ENCODE measurements at places on chromosomes 7 and 10.
A peak's percentile ranks its signal among the peaks of the same experiment; 100 is the strongest.

DNA sequence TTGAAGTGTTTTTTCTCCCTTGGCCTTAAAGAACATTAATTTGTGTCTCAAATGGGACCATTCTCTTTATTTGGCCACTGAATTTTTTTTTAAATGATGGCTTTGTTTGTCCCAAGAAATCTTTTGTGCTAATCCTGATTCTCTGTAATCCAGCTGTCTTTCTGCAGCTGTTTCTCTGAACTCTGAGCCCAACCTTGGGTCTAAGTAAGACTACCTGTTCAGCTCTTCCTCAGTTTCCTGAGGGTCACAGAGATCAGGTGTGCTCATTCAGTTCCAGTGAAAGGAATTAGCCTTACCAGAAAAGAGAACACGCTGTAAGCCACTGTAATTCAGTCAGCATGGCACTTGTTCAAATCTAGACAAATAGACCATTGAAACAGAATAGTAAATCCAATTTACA lies 94.2 kb downstream of the ANKIB1 start:
- no peak for DNase-seq

- DNase-seq, result peak; percentile 94
Observed at GRCh38 chr7:111012799-111013675, 77.9 kb upstream of the LRRN3 start.

- no peak for DNase-seq
Observed at GRCh38 chr7:6647541-6647940, 10.4 kb downstream of the ZNF316 start.

- no peak for DNase-seq
Observed at GRCh38 chr7:128530855-128531104, 54.2 kb downstream of the METTL2B start.

DNA sequence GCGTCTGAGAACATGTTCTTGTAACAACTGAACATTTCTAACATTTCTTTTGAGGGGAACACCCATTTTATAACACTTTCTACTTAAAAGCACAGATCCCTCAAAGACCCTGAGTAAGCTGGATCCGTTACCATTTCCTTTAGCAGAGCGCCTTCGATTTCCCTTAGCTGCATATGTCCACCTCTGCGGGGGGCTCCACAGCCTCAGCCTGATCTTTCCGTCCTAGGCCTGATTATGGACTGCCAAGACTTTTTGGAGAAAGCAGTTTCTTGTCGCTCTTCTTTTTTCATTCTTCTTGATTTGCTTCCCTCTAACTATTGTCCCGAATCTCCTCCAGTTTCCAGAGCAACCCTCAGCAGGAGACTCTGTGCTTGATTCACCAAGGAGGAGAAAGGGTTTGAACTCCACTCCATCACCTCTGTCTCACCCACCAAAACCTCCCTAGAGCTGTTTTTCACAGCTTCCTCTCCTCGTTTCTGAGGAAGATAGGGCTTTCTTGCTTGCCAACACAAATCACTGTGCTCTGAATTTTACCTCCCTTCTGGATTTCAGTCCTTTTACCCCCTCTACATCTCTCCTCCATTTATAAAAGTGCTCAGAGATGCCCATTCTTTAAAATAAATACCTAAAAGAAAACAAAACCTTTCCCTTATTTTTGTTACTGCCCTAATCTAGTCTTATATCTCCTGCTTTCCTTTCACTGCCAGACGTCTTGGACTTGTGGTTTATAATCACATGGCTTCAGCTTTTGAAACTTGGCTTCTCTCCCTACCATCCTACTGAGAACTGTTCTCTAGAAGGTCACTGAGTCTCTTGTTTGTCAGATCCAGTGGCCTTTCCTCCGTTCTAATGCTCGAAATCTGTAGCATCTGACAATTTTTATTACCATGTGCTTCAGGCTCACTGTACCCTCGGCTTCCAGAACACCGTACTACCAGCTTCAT lies 30.5 kb upstream of the ZRANB1 start:
- no peak for DNase-seq

- no peak for DNase-seq
Observed at GRCh38 chr7:156386097-156386496, 254.5 kb upstream of the RNF32 start.

- DNase-seq, result no peak
Observed at GRCh38 chr7:15546272-15546792, 15.5 kb downstream of the AGMO start.

DNA sequence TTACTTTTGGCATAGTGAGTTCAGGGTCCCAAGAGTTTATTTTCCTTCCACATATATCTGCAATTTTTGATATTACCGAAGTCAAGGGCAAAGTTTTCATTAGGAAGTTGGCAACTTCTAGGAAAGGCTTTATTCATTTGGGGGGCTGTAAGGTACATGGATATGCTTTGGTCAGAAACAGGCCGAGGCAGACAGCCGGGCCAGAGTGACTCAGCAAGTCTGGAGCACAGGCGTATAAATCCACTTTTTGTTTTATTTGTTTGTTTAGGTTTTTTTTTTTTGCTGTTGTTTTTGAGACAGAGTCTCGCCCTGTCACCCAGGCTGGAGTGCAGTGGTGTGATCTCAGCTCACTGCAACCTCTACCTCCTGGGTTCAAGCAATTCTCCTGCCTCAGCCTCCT lies 3.7 kb downstream of the ZNF680 start:
- no peak for DNase-seq

DNA sequence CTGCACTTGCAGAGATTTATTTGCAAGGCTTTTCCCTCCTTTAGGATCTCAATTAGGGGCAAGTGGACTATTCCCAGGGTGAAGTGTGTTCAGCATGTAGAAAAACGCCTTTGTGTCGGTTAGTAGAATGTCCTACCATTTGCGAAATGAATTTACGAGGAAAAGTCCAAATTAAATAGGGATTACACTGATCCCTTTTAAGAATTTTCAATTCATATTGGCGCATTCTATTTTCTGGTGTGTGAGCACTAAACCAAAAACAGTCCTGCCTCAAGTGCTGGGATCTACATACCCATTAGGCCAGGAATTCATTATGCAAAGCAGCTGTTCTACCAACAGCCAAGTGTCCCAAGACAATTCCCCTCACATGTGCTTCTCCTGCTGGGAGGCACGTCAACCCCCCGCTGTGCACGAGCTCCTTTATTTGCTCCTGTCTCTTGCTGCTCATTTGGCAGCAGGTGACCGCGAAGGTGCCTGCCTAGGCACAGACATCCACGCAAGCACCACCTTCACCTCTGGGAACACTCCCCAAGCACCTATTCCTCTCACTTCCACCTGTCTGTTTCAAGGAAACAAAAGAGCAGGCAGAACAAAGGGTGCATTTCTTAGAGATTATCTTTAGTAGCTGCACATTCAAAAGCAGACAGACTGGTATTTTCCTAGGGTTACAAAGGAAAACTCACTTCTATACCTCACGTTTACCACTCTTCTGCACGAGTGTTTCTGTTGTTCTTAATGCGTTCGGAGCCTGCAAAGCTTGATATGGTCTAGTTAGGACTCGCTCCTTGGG lies 134.6 kb upstream of the FGFR2 start:
- no peak for DNase-seq

DNA sequence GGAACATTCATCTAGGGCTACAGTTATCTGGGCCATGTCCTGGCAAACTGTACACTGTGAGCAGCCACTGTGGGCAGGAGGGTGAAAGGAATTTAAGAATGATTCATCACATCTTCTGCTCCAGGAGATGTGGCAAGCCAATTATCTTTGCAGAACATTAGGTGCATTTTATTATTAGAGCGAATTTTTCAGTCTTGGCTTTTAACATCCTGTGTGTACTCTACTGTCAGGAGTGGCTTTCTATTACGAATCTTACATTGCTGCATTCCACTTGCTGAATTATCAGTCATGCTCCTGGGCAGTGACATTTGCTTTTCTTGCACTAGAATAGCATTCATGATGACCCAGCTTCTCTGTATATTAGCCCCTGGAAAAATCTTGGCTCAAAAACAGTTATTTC lies 109.2 kb upstream of the TARP start:
- DNase-seq, result no peak

DNA sequence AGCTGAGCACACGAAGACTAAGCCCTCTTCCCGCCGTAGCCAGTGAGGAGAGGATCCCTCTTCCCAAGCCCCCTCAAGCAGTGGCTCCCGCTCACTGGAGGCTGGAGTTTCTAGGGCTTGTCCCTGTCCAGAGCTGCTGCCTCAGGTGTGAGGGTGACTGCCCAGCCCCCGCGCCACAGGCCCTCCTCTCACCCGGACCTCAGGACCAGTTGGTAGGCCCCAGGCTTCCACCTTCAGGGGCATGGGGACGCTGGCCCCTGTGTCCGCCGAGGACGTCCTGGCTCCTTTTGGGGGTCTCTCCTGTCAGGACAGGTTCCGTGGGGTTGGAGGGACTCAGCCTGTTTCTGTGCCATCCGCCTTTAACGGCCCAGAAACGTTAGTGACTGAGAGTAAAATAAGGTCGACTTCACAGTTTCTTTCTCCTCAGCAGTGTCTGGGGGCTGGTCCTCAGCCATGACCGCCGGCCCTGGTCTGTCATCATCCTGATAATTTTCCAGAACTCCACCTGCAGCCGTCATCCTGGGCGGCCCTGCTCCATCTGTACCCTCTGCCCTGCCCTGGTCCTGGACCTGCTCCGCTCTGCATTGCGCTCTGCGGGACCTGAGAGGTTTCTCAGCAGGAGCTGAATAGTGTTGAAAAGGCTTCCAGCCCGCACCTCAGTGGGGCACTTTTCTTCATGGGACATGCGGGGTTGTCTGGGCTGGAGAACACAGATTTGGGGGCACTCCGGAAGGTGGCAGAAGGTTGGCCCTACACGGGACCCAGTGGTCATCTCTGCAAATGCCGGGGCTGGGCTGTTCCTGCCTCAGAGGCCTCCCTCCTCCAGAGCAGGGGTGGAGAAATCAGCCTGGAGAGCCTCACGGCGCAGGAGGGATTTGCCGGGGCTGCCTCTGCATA lies 36.0 kb upstream of the FAM20C start:
- DNase-seq, result no peak

GRCh38 chr7:155941688-155942087 lies 129.4 kb upstream of the SHH start:
- DNase-seq, result no peak

GRCh38 chr10:75280236-75280635 lies 44.5 kb upstream of the COMTD1 start:
- DNase-seq, result no peak

DNA sequence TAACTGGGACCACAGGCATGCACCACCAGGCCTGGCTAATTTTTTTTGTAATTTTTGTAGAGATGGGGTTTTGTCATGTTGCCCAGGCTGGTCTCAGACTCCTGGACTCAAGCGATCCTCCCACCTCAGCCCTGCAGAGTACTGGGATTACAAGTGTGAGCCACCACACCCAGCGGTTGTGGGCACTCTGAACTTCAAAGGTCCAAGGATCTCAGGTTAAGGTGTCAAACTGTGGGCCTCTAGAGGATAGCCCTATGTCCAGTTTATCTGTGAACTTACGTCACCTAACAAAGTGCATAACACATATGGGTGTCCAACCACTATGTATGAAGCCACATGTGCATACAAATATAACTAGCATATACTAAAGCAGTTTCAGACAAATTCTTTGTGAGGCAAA lies 3.2 kb upstream of the IL2RA start:
- peak; percentile 70 for DNase-seq

- DNase-seq, result no peak
Observed at GRCh38 chr10:132163826-132164515, 22.8 kb upstream of the DPYSL4 start.

- DNase-seq, result no peak
Observed at GRCh38 chr10:64760371-64760770, 1239.2 kb downstream of the REEP3 start.

- no peak for DNase-seq
Observed at GRCh38 chr7:156950381-156950858, 908 bp downstream of the NOM1 start.

DNA sequence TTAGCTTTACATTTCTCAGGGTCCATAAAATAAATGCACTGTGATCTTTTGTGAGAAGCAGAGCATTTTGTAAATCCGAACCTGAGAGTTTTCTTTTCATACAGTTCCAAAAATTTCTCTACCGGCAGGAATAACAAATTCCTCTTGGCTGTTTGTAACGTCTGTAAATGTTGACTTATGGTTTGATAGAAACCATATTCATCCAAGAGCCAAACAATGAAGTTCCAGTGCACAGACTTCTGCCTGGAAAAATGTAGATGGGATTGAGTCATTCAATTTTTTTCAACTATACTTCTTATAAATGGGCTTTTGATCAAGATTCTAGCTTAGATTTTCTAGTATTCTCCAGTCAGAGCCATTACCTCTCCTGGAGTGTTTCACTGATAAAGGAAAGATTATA lies 530.6 kb downstream of the TFEC start:
- no peak for DNase-seq

- DNase-seq, result no peak
Observed at GRCh38 chr10:89165923-89166322, 41.2 kb downstream of the CH25H start.

DNA sequence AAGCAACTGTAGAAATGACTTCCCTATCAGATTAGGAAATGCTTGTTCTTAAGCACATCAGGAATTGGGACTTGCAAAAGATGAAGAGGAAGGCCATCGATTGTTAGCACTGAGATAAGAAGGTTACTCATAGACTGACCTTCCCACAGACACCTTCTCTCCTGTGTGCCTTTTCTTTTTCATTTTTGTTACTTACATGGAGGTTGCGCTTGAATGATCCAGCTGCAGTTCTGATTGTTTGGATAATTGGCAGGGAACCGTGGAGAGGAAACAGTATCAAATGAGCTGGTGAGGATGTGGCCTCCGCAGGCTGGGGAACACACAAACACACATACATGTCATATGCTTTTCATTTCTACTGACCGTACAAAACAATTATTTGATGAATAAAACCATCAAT lies 134.9 kb upstream of the RSU1 start:
- DNase-seq, result no peak

- peak; percentile 31 for DNase-seq
Observed at GRCh38 chr10:13100349-13101294, 659 bp downstream of the OPTN start.

DNA sequence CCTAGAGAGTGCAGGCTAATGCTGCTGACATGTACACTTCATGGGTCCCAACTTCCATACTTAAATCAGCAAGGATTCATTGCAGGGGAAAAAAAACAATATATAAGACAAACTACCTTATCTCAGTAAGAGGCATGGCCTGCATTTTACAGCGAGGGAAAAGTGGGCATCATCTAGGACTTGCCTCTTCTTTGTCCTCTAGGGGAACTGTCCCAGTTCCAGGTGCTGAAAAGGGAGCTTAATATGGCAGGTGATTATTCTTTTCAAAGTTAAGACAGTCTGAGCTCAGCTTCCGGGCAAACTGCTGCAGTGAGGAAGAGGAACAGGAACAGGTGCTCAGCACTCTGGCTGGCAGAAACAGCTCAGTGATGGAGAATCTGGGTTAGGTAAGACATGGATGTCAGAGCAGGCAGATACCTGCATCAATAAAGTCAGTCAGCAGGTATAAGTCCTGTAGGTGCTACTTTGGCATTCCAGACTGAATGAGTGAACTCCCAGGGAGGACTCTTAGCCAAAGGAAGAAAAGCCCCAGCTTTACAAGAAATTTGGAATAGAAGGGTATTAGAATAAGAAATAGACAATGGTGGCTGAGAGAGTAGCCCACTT lies 147.2 kb downstream of the TMEM178B start:
- DNase-seq, result no peak

DNA sequence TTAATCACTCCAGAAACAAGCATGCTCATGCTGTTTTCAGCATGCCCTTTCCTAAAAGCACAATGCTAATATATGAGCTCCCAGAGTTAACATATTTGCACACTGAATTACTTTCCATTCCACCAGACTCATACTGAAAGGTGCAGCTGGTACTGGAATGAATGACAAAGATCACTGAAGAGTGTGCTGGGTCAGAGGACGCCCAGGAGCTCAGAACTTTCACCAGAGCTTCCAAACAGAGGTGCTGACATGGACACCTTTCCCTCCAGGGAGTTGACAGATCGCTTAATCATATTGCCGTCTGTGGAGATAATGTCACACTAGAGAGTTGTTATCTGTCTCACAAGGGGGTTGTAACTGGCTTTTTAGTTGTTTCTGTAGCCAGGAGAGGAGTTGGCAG lies 292.9 kb downstream of the LHFPL3 start:
- peak; percentile 37 for DNase-seq
